Right lung (tissue), 10 donors: ENCODE measurements at places on chromosomes 4 and X. TPM values are rescaled to one million over a fixed set of nuclear protein-coding genes. Genes with fewer than 3 reads are reported as not detected.

- DNase-seq, result peak; percentile 29
These were observed 9.2 kb upstream of the BMP3 start for GRCh38 chr4:81021142-81021944.

DNA sequence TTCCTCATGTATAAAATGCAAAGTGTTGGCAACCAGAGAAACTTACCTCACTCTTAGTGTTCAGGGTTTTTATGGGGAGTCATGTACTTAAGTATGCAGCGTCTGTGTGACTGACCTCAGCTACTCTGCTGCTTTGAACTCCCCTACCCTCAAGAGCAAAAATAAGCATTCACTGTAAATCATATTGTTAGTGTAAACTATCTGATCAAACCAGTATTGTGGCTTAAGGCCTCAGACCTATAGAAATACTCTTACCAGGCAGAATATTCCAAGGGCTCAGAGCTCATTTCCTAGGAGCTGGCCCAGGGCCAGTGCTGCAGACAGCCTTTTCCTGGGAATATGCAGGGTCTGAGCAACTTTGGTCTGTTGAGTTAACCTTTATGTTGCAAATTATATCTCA lies 453.1 kb downstream of the CCSER1 start:
- no peak for DNase-seq

DNA sequence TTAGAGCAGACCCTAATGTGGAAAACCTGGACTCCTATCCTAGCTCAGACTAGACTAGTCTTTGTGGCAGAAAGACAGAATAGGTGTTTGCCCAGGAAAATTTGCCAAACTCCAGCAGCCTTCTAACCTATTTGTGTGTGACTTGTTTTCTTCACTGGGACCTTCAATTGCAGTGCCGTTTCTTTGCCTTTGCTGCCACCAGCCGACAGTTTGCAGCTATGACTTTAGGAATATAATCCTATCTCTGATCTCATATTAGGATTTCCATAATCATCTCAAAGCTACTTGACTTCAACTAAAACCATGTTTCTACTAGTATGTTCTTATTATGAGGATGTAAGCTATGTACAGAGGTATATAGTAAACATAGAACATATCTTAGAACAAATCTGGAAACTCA lies 60.2 kb upstream of the PGAM4 start:
- peak; percentile 14 for DNase-seq

DNA sequence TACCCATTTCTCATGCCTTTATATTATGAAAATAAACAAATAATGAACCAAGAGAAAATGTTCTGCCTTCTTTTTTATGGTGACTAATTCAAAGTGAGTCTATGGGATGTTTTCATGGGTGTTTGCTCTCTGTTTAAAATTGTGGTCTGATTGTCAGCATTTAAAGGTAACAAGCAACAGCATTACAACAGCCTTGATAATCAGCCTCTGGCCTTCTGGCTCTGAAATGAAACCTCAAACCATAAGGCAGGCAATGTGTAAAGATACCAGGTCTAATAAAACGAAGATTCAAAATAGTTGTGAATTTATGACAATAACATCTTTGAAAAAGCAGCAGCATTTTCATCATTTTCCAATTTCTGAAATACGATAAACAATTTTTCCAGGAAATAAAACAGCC lies 63.7 kb downstream of the FAM13A start:
- DNase-seq, result no peak

GRCh38 chrX:52082578-52082977 lies 13.6 kb upstream of the MAGED4B start:
- DNase-seq, result no peak

- peak; percentile 40 for DNase-seq
These were observed at the start of gene MID2 for GRCh38 chrX:107825698-107826237. MID2 (plus strand) TSS chrX:107825866; CDS start chrX:107826427, 561 bp downstream.

DNA sequence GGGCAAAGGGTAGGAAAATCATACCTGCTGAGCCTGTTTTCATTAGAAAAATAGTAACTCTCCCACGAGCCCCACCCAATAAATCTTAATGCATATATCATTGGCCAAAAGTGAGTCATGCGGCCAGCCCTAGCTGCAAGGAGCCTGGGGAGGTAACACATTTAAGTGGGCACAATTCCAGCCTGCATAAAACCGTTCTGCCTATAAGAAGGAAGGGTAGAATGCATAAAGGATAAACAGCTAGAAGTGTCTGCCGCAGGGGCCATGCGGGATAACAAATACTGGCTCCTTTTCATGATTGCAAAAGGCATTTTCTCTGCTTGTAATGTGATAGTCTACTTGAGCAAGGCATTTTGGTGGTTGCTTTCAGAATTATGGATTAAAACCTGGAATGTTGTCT lies 37.1 kb downstream of the EFHC2 start:
- DNase-seq, result no peak

- DNase-seq, result no peak
These were observed 49.0 kb downstream of the AMMECR1 start for GRCh38 chrX:110268886-110269285.

GRCh38 chr4:144614850-144615585 lies 30.9 kb upstream of the HHIP start:
- no peak for DNase-seq

GRCh38 chr4:140255467-140255866 lies 101.5 kb upstream of the MAML3 start:
- DNase-seq, result no peak

GRCh38 chr4:110678517-110679227 lies 55.8 kb upstream of the PITX2 start:
- DNase-seq, result no peak

DNA sequence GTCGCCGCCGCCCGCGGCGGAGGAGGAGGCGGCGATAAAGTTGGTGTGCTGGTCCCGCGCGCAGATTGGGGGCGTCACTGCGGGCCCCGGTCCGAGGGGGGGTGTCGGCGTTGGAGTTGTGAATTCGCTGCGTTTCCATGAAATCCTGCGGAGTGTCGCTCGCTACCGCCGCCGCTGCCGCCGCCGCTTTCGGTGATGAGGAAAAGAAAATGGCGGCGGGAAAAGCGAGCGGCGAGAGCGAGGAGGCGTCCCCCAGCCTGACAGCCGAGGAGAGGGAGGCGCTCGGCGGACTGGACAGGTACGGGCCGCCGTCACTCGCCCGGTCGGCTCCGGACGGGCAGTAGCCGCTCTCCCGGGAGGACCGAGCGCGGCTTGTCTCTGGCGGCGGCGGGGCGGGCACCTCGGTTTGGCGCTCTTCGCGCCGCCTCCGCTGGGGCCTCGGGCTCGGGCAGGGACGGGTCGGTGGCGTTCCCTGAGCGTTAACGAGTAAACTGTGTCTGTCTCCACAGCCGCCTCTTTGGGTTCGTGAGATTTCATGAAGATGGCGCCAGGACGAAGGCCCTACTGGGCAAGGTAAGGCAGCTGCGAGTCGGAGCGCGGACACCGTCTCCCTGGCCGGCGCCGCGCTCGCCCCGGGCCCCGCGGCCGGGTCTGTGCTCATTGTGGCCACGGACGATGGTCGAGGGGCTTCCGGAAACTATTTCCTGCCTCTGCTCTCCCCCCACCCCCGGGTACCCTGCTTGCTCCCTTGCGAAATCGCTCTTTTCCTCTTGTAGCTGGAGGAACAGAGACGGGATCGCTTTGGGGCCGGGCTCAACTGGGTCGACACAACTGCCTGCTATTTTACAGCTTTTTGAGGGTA lies 658 bp downstream of the KDM6A start:
- DNase-seq, result peak; percentile 66

GRCh38 chr4:168598191-168598590 lies 101.3 kb downstream of the PALLD start:
- DNase-seq, result no peak

DNA sequence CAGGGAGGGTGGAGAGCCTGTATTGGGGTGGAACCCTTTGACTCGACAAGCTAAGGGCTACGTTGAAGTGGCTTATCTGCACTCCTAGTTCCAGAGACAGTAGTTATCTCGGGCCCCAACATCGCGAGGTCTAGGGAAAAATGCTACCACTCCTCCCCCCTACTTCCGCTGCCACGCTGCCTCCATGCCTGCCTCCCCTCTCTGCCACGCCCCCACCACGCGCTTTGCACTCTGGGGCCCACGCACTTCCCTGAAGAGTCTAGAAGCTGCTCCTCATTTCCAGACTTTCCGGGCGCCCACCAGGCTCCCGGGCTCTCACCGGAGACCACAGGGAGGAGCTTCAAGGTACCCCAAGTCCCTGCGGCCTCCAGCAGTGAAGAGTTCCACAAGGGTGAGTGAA lies at the start of gene PASD1:
PASD1 (plus strand) TSS at position 227 of the 400 bp plus-strand sequence. CDS start 37,879 bp downstream, outside the sequence.
- DNase-seq, result no peak

Gene MTNR1A
- polyA plus RNA-seq, result 0.09 TPM

Gene MAP7D3
- 17.1 TPM for polyA plus RNA-seq

Gene MAGEB16
- polyA plus RNA-seq, result not detected

Gene CTAG2
- polyA plus RNA-seq, result not detected

Gene NAT8L
- 4.1 TPM for polyA plus RNA-seq
